ENCODE measurements at places on chromosomes 7 and 10.

GRCh38 chr10:132499367-132499685 lies 38.3 kb upstream of the INPP5A start:
- no peak for DNase-seq

DNA sequence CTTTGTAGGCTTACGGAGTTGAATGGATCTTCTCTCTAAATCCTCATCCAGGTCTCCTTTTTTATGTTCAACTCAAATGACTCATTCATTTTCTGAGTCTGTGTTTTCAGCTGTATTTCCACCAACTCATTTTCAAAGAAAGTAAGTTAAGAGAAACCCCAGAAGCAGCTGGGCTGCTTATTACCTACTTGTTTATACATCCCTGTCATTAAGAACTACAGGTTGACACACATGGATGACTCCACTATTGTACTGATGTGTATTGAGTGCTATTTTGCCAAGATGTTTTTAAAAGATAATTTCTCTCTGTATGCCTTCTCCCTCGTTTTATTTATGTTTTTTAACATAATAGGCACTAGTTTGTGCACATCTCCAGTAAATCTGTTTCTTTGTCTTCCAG lies 41.9 kb downstream of the DGKI start:
- DNase-seq: no peak

DNA sequence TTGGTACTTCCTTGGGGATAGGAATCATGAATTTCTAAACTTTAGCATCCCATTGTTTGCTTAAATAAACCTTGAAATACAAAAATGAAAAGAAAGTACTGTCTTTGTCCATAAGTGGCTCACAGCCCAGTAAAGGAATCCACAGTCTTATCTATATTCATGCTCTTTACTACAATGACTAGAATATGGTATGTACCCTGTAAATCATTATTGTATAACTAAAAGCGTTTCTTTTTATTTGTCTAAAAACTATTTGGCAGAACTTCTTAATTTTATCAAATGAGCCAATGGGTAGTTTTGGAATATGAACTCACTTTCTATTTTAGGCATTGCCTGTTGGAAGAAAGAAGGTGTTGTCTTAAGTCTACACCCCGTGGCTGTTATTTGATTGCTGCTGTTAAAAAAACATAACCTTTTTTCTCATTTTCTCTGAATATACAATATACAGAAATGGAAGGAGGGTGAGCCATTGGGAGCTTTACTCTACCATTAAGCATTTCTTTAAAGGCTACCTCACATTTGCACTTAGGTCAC lies 12.4 kb upstream of the STRIP2 start:
- no peak for DNase-seq

GRCh38 chr7:66739953-66740301 lies 606 bp upstream of the RABGEF1 start:
- DNase-seq: no peak

DNA sequence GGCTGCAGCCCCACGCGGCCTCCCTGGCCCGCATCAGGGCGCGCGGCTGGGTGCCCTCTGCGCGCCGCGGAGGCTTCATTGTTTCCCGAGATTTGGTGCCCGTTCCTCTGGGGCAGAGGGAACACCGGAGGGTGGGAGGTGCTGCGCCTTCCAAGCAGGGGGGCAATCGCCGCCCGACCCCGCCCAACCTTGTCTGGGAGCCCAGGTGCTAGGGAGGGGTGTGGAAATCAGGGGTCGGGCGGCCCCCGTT lies 1.0 kb upstream of the NRP1 start:
- DNase-seq: peak; percentile 11

- DNase-seq: peak; percentile 24
These were observed 248.9 kb downstream of the FOXP2 start for GRCh38 chr7:114663502-114663901.

- no peak for DNase-seq
These were observed 108.0 kb downstream of the TWIST1 start for GRCh38 chr7:19009241-19009935.

DNA sequence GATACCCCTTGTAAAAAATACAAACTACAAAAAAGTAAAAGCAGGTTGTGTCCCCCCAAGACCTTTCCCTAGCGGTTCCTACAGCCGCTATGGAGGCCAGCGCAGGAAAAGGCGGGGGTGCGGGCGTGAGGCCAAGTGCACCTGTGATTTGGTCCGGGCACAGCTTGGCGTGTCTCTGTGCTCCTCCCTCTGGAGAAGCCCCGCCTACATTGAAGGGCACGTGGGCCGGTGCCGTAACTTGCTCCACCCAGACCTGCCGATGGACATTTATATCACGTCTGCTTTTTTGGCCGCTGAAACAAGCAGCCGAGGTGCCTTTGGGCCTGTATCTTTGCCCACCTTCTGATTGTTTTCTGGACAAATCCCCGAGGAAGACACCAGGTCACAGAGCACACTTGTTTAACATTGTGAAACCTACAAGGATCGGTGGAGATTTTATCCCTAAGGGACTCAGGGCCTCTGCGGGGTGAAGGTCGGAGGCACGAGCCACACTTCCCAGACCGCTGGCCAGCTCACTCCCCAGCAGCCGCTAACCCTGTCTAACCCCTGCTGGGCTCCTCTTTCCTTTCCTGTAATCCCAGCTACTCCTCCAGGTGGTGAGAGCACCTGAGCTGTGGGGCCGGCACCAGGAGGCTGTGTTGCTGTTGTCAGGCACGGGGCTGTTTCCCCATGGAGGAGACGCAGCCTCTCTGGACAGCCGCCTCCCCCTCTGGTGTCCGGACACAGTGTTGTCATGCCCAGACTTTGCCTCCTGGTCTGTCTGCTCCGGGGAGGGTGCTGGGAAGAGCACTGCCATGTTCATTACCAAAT lies 18.8 kb upstream of the INPP5A start:
- peak; percentile 5 for DNase-seq

DNA sequence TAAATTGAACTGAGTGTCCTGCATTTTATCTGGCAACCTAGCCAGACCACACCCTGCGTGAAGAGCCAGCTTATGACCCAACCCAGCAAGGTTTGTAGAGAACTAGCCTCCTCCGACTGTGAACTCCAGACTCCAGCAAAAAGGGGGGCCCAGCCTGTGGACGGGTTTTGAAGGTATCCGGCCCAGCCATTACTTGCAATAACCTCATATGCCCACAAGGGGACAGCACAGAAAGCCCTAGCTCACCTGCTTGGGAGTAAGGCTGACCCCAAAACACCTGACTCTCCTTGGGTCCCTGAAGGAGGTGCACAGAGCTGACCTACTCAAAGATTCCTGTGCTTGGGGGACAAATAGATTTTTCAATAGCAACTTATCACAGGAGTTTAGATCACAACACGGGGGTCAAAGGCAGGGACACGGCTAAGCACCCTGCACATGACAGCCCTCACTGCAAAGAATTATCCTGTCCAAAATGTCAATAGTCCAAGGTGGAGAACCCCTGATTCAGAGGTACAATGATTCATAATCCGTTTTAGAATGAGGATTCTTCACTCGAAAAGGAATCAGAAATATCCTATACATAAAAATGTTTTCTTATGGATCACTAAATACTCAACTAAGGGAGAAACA lies 4.6 kb downstream of the TRPV6 start:
- no peak for DNase-seq

GRCh38 chr7:19106241-19107080 lies 11.0 kb downstream of the TWIST1 start:
- no peak for DNase-seq

- DNase-seq: no peak
These were observed 367.8 kb upstream of the GALNT17 start for GRCh38 chr7:70763961-70764691.
